ENCODE measurements at places on chromosomes 3 and 15.

GRCh38 chr3:187227658-187228258 is 30.5 kb downstream of the RTP1 start:
- peak; percentile 27 for DNase-seq

- no peak for DNase-seq
Observed at GRCh38 chr15:92503889-92504288, 110.2 kb downstream of the ST8SIA2 start.

GRCh38 chr3:185090811-185091210 is 62.0 kb downstream of the C3orf70 start:
- DNase-seq, result no peak

DNA sequence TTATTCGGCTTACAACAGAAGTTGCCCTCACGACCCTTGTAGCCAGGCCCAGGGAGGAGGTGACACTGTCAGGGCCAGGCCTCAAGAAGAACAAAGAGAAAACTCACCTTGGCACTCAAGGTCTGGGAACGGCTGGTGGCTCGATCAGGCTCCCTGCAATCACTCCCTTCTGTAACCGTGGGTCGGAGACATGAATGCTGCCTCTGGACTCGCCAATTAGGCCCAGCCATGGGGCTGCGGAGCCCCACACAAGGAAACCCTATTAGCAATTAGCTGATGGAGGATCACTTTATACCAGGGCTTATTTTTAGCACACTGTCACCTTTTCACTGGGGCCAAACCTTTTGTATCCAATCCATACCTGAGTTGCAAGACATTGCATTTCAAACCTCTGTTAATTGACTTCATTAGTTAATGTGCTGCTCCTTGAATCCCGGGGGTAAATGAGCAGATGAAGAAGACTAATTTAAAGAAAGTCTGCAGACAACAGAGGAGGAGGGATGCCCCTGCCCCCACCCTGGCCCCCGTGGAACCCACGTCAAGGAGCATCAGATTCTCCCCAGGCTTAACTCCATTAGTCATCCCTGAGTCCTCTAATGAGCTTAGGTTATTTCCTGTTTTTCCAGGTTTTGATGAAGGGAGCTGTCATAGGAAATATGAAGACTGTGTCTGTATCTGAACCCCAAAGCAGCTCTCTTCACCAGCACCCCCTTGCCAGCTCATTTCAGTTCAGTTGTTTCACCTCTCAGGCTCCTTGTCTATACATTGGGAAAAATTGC is 255.3 kb downstream of the RORA start:
- peak; percentile 69 for DNase-seq

- no peak for DNase-seq
Observed at GRCh38 chr3:188271226-188271914, 117.4 kb downstream of the LPP start.

- no peak for DNase-seq
Observed at GRCh38 chr3:194675081-194675640, 3.2 kb upstream of the LSG1 start.

DNA sequence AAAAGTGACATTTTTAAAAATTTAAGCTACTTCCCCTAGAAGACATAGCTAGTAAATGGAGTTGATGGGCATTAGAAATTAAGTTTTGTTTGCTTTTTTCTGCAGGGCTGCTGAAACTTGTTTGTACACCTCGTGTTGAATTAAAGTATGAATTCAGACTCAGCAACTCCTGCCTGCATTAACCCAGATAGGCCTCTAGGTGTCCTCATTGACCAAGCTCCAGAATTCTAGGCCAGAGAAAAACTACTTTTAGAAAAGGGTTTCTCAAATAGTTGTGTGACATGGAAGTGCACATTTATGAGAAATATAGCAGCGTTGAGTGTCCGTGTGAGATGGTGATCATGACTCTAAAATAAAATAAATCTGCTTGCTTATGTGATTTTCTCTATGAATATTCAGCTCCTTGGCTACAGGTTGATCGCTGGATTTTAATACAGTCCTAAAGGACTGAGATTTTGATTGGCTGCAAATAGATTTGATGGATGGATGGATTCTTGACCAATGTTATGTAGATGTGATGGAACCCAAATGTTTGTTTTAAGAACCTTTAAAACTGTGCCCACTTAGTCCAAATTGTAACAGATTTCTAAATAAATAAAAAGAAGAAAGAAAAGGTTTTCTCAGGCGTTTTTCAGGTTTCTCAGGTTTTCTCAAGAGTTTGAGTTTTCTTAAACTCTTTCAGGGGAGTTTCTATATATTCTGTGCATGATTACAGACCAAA is 39.4 kb upstream of the LMOD3 start:
- DNase-seq, result no peak

GRCh38 chr3:140736863-140737460 is 59.1 kb downstream of the TRIM42 start:
- DNase-seq, result peak; percentile 9

DNA sequence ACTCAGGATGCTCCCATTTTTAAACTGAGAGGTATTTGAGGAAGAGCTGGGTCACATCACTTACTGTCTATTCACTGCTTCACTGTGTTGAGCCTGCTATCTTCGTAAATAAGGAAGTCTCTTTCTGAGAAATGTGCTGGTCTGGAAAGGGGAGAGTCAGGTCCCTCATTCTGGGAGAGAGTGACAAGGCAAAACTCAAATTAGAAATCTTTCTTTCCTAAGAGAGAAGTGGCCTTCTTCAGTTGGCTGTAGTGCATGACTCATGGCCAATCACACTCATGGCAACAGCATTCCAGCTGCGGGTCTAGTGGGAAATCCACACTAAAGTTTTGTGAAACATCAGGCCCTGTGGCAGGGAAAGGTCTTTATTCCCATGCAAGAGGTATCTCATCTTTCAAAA is 11.5 kb upstream of the TIMP4 start:
- DNase-seq, result peak; percentile 78

DNA sequence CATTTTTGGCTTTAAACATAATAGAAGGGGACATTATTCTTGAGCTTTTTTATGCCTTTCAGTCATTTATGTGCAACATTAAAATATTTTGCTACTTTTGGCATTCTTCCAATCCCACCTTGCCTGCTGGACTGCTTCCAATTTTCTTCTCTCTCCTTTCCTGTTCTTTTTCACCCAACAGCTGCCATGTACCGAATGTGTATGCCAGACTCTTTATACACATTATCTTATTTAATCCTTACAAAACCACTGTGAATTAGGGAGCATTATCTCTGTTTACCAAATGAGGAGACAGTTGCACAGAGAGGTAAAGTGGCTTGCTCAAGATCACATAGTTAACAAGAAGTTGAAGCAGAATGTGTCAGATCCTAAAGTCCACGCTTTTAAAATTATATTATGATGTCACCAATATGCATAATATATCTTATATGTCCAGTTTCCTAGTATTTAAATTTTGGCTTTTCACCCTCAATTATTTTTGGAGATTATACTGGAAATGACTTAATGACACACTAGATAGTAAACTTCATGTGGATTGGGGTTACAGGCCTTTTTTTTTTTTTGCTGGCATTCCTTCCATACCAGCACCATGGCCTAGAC is 231.5 kb downstream of the THRB start:
- no peak for DNase-seq

DNA sequence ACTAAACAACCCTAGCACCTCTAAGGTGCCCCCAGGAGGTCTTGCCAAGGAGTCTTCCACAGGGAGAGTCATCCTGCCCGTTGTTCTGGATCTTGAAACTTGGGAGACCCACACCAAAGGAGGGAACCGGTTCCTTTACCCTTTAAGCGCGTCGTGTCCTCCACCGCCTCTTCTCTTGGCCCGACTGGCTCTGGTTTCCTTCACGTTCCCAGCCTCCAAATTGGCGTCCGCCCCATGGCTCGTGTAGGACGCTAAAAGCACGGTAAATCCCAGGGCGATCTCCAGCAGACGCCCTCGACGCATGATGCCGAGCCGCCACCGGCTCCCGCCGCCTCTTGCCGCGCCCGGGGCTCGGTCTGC is 1.1 kb downstream of the FBN1 start:
- DNase-seq, result no peak

DNA sequence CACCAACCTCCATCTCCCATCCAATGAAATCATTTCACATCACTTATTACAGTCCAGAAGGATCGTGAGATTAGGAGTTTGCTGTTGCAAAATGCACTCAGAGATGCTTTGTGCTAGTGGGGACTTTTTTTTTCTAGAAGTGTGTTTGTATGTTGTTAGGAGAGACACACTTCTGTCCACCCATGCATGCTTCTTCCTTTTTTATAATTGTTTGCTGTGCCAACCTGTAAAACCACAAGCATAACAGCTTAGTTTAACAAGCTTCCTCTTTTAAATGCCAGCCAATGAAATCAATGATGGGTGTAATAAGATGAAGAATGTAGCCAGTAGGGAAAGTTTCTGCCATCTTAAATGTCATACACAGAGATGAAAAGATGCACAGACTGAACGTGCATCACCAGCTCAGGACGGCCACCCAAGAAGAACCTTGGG is 305.6 kb upstream of the STT3B start:
- no peak for DNase-seq

GRCh38 chr15:70690491-70691276 is 72.7 kb downstream of the UACA start:
- DNase-seq, result no peak

DNA sequence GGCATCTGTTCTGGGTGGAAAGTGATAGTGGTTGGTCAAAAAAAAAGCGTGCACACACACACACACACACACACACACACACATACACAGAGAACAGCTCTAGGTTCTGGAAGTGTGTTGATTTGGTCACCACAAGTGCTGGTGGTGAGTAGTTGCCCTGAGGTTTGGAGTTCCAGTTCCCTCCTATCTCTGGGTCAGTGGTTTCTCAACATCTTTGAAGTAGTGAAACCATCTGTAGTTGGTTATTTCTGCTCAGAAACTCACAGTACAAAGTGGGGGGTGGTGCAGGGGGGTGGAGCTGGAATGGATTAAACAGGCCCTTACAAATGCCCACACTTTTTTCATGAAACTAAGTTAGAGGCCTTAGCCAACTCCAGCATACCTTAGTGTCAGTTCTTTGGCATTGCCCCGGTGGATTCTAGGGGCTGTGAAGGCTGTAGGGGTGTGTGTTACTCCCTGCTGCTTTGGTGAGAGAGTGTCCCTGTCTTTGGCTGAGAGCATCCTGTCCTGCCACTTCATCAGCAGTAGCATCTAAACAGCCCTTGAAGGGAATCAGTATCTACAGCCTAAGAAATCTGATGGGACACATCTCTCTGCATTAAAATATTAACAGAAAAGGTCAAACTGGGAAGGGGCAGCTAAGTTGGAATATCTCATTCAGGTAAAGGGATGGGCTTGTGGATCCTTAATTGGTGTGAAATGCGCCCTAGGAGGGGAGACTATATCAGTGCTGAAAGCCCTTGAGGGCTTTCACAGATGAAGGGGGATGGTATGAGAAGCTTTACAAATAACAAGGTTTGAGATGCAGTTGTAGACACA is 20.6 kb downstream of the SMAD3 start:
- peak; percentile 82 for DNase-seq

DNA sequence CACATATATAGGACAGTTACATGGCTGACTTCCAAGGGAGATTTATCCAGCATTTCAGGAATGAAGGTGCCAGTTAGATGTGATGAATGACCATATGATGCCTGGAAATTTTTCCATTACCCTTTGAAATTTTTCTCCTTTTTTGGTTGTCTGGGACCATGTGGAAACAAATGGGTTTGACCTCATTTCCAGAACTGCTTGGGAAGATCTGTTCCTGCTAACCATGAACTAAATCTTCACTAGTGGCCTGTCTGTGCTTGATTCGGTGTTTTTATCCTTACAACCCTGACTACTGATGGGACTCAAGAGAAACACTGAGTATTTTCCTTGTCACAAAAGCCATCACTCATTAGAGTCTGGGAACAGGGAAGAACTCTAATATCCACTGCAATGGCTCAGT is 409.4 kb downstream of the PDCD6IP start:
- no peak for DNase-seq

GRCh38 chr15:23035964-23036566 is 3.3 kb downstream of the TUBGCP5 start:
- DNase-seq, result peak; percentile 8

DNA sequence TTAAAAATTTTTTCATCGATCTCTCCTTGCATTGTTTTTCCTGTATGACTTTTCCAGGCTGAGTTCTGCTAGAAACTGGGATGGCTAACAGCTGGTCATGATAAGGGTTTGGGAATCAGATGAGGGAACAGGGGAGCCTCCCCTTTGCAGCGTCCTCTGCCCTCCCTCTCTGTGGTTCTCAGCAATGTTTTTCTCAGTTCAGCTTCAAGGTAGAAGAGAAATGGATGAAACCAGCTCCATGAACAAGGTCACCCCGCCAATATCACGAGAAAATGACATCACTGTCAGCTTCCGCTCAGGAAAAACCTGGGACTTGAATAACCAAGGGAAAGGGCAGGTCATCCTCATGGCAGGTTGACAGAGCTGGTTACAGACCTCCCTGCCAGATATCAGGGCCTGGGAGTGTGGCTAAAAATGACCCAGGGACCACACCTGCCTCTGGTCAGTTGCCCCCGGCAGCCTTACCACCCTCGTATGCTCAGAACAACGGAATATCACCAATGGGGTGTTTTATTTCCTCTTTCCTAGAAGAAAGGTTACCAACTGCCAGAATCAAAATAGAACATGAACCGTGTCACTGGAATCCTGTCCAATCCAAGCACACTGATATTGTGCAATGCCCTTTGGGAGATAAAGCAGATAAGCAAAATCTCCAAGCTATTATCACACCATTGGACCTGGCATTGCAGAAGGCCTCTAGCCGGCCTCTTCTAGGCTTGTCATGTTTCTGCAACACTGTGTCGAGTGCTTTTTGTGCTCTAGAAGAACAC is 26.1 kb downstream of the LSM3 start:
- no peak for DNase-seq

GRCh38 chr15:40088929-40089755 is 19.5 kb downstream of the BMF start:
- DNase-seq, result no peak

GRCh38 chr3:2525968-2526367 is 427.3 kb downstream of the CNTN4 start:
- no peak for DNase-seq

DNA sequence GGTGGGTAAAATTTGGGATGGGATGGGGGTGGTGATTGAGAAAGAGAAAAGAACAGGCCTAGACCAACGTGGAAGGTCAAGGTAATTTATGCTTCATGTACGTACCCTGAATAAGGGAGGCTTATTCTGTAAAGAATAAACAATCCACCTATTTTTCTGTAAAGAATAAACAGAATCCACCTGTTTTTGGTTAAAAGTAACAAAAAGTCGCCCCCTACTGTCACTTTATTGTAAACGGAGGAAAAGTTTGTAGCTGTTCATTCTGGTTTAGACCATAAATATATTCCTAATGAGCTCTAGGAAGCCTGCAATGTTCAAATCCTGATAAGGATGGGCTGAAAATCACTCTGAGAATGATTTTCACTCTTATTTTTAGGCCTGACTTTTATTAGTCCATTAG is 23.5 kb upstream of the SQOR start:
- no peak for DNase-seq

DNA sequence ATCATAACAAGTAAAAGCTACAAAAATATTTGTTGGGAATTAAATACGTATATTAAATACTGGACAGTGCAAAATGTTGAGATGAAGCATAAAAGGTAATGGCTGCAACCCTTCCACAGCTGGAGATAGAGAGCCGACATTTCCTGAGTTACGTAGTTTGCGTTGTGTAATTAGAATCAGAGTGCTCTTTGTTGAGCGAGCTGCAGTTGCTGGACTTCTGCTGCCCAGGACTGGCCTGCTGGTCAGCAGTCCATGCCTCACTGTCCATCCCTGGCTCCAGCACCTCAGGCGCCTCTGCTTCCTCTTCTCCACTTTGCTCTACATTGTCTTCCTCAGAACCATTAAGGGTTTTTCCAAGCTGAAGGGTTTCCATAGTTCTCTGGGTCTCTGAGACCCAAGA is 28.4 kb upstream of the SHC4 start:
- no peak for DNase-seq
